ENCODE measurements at places on chromosomes 2 and 18.
A peak's percentile ranks its signal among the peaks of the same experiment; 100 is the strongest.

GRCh38 chr2:157420771-157421323, 23.0 kb downstream of the CYTIP start:
- no peak for DNase-seq

- DNase-seq: no peak
These were observed 36.4 kb downstream of the FAM168B start for GRCh38 chr2:131056932-131057287.

DNA sequence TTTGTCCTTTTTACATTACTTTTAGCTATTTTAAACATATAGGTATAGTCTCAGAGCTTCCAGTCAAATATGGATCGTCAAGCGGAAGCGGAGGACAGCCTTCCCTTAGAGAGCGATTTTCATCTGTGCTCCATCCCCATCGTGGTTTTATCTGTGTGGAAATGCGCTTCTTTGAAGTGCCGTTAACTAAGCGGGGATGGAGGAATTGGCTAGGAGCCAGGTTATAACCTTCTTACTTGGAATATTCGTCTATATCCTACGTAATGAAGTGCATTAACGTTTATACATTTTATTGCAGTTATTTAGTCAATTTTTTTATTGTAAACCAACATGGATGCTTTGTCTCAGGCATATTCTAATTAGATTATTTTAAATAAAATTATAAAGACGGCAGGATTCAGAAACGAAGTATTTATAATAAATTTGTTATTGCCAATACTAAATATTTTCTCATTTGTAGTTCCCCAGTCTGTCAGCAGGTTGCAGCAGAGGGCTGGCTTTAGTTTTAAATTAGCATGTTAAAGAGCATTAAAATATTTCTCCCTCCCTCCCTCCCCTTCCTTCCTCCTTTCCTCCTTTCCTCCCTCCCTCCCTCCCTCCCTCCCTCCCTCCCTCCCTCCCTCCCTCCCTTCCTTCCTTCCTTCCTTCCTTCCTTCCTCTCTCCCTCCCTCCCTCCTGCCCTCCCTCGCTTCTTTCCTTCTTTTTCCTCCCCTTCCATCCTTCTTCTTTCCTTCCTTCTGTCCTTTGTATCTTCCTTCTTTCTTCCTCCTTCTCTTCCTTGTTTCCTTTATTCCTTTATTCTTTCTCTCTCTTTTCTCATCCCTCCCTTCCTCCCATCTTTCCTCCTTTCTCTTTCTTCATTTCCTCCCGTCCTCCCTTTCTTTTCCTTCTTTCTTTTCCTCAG, 80.6 kb upstream of the DOCK10 start:
- no peak for DNase-seq

- no peak for DNase-seq
These were observed 55.0 kb upstream of the SERPINB2 start for GRCh38 chr18:63832470-63832869.

- DNase-seq: no peak
These were observed 78.2 kb downstream of the CAPN13 start for GRCh38 chr2:30729031-30729430.

DNA sequence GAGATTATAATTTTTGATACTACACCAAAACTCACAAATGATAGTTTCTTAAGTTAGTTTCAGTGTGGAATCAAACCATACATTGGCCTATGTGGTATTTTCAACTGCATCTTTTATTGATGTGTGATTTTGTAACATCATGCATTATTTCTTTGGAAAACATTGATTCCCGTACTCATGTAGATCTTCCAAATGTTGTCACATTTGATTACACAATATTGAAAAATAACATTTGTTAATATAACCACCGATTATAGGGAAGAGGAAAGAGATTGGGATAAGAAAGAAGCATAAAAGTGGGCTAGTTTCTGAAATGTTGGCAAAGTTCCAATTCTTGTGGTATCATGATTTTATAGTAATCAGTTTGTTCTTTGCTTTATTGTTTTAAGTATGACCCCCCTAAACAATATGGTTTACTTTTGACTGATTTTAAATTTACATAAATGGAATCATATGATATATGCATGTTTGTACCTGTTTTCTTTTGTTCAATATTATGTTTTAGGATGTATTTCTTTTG, 117.2 kb upstream of the OTX1 start:
- DNase-seq: no peak

DNA sequence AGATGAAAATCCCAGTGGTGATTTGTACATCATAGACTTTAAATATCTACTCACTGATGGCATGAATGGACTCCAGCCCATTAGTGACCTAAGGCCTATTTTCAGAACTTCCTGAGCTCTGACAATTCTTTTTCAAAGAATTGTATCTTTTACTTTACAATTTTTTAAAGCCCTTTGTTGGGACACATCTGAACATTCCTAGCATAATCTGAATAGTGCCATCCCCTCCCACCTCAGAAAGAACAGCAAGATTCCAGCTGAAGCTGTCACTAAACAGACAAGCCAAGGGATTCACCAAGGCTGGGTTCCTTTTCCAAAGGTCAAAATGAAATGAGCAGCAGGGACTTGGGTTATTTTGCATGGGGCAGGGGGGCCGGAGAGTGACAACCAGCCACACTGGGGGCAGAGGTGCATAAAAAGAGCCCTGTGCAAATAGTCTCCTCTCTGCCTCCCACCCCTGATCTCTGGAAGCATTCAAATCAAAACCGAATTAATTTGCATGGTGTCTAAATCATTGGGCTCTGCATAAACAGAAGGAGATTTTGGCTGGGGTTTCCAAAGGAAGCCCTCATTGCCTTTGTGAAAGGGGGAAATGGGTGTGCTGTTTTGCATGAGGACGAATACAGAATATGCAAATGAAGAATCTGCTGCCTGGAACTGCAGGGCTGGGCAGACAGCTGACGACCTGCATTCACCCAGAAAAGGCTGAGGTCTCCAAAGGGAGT, 17.2 kb downstream of the EPHA4 start:
- no peak for DNase-seq

DNA sequence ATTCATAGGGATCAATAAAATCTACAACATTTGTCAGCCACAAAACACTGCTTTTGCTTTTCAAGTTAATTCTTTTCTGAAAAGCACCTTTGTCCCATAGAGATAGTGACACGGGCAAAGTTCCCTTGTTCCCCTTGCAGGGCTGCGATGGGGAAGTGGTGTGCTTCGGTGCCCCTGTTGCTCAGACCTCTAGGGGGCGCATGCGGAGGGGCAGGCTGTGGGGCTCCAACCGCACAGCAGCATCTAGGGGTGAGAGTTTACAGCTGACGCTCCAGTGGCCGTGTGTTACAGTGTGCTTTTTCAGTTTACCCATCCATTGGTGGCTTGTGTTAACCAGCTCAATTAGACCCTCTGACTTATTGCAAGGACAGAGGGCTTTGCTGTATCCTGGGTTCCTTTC, 1432.2 kb upstream of the ACVR2A start:
- no peak for DNase-seq

GRCh38 chr2:159064446-159065301, 96.2 kb downstream of the TANC1 start:
- no peak for DNase-seq

DNA sequence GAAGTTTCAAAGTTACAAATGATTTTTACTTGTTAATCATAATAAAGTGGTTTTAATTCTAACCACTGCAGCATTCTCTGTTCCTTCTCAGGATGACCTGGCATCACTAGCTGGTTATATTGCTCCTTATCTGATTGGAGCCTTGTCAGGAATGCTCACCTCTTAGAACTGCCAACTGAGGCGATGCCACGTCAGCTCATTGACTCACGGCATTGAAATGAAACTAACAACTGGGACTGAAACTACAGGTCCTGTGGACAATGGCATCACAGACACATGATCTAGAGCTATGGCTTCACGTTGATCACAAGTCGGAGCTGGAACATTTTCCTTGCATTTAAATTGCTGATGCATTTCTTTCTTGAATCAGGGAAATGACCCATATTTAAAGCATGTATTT, 54.9 kb upstream of the MAP2 start:
- peak; percentile 11 for DNase-seq

GRCh38 chr2:23629772-23630480, 244.9 kb downstream of the KLHL29 start:
- no peak for DNase-seq

DNA sequence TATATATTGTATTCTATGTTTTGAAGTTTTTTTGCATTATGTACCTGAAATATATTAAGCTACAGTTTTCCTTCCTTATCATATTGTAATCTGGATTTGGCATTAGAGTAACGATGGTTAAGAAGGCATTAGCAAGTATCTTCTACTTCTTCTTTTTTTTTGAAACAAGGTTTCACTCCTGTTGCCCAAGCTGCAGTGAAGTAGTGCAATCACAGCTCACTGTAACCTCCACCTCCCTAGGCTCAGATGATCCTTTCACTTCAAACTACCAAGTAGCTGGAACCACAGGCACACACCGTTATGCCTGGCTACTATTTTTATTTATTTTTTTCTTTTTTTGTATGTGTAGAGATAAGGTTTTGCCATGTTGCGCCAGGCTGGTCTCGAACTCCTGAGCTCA, 201.1 kb downstream of the ZNF804A start:
- DNase-seq: no peak

GRCh38 chr2:145277922-145278321, 758.0 kb upstream of the ZEB2 start:
- DNase-seq: no peak

- DNase-seq: peak; percentile 44
These were observed 68.3 kb downstream of the TNS1 start for GRCh38 chr2:217934321-217935131.

GRCh38 chr2:49210191-49210590, 55.9 kb upstream of the FSHR start:
- no peak for DNase-seq

GRCh38 chr18:48885924-48886400, 64.8 kb downstream of the SMAD7 start:
- DNase-seq: no peak

DNA sequence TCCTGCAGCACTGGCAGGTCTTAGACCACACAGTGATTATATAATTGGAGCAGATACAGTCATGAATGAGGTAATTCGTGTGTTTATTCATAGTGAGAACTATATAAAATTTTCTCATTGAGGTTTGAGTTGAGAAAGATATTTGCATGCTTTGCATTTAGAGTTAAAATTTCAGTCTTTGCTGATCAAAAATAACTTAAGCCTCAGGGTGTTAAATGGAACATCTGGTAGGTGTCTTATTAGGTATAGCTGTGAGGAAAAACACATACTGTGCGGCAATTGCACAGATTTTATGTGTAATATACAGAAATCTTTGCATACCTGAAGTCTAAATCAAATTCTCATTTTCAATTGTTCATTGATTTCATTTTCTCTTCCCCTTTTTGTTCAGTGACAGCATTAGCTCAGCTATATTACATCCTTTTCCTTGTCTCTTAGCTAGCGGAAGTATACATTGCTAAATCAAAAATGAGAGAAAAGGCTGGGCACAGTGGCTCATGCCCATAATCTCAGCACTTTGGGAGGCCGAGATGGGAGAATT, 21.2 kb downstream of the GORASP2 start:
- DNase-seq: no peak

GRCh38 chr2:238913931-238914647, 66.2 kb downstream of the TWIST2 start:
- no peak for DNase-seq

DNA sequence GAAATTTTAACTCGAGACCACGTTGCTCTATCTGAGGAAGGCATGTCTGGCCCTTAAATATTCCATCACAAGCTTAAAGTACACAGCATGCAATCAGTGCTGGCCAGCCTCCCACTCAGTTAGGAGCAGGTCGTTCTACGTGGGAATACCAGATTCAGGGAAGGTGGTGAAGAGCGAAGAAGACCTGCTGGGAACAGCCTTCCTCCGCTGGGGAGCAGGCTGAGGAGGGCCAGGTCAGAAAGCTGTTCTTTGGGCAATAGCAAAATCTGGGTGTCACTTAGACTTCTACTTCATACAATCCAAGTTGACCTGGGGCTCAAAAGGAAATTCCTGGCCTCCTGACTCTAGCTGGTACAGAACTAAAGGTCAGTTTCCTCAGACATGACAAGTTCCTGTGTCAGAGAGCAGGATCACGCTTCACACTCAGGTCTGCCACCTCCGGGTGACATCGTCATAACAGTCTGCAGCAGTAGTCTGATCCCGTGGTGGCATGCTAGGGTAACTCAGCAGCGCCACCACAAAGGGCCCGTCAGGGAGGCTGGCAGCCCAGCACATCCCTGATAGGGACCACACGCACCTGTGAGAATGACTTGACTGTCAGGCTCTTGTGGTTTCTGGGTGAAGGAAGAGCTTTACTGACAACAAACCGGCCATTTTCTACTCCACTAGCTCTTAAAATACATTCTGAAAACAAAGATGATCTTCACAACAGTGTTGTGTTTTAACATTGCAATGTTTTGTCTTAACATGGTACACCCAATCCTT, 35.2 kb upstream of the NAPG start:
- DNase-seq: peak; percentile 74

GRCh38 chr2:75466708-75467311, 93.9 kb downstream of the EVA1A start:
- peak; percentile 11 for DNase-seq

- DNase-seq: no peak
These were observed 78.6 kb upstream of the HPCAL1 start for GRCh38 chr2:10223932-10224720.

GRCh38 chr2:105734762-105735538, 9.8 kb upstream of the NCK2 start:
- no peak for DNase-seq

DNA sequence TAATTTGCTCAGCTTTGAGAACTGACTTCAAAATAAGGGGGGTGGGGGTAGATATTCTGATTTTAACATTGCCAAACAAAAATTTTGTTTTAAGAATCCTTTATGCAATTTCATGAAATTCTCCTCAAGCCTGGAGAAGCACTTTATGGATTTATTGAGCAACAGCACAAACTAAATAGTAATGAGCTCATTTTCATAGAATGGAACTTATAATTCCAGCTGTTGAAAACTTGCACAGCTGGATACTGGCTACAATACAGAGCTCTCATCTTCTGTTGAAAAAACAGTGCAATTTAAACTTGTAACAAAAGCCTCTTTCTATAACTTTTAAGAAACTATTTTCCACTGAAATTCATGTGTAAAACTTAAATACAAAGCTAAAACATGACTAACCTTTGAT, 137.6 kb upstream of the FN1 start:
- DNase-seq: no peak

- DNase-seq: no peak
These were observed 104.3 kb downstream of the VWC2L start for GRCh38 chr2:214515111-214515510.

- no peak for DNase-seq
These were observed 41.9 kb downstream of the PRKD3 start for GRCh38 chr2:37282746-37283145.

- DNase-seq: no peak
These were observed 70.3 kb upstream of the DOCK10 start for GRCh38 chr2:225112362-225113126.

- no peak for DNase-seq
These were observed 17.3 kb upstream of the NEUROD1 start for GRCh38 chr2:181697571-181697970.

DNA sequence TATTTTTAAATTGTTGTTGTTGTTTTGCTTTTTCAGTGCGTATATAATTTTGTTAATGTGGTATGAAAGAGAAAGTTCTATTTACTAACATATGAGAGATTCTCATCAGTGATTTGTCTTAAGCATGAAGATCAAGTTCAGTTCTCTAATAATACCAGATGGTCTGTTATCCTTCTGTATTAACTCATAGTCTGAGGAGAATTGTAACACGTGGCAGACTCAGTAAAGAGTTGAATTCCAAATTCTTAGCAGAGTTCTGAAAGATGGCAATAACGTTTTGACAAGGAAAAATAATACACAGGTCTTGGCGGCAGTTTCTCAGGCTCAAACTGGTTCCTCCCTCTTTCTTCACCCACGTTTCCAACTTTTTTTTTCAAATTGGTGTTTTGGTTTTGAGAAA, 17.2 kb upstream of the COL3A1 start:
- DNase-seq: no peak

GRCh38 chr2:151827564-151828142, 568 bp downstream of the ARL5A start:
- DNase-seq: no peak

Measured in 8988T (cell line).